ENCODE measurements at places on chromosomes 1 and 21. TPM values are rescaled to one million over a fixed set of nuclear protein-coding genes. Genes with fewer than 3 reads are reported as not detected.

Gene SFN
- total RNA-seq, result not detected

Gene PBX1
- total RNA-seq, result 52.2 TPM

- DNase-seq, result peak; percentile 68
These were observed 1.8 kb downstream of the TRIM46 start for GRCh38 chr1:155175281-155175926.

DNA sequence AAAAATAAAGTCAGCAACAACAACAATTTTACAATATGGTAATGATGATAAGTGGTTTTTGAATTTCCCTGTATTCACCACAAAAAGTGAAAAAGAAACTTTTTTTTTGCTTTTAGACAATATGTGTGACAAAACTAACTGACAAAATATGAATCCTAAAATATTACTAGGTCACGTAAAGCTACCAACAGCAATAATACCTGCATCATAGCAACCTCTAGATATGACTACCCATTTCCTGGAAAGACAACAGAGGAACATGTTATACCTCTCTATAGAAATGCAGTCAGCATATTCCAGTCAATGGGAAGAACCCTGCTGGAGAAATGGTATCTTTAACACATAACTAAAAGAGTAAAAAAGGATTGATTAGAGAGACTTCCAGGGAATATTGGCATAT is 73.7 kb downstream of the PDE4B start:
- no peak for DNase-seq

Gene LTN1
- total RNA-seq, result 18.6 TPM

Measured in cardiac septum (tissue), 1 donor.